ENCODE measurements at places on chromosomes 5 and 9.

DNA sequence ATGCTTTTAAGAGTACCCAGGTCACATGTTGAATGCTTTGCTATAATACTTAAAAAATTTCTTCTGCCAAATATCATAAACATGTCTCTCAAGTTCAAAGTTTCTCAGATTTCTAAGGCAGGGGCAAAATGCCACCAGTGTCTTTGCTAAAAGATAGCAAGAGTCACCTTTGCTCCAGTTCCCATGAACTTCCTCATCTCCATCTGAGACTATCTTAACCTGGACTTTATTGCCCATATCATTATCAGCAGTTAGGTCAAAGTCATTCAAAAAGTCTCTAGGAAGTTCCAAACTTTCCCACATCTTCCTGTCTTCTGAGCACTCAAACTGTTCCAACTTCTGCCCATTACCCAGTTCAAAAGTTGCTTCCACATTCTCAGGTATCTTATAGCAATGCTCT, 307.6 kb upstream of the TNC start:
- DNase-seq: no peak

DNA sequence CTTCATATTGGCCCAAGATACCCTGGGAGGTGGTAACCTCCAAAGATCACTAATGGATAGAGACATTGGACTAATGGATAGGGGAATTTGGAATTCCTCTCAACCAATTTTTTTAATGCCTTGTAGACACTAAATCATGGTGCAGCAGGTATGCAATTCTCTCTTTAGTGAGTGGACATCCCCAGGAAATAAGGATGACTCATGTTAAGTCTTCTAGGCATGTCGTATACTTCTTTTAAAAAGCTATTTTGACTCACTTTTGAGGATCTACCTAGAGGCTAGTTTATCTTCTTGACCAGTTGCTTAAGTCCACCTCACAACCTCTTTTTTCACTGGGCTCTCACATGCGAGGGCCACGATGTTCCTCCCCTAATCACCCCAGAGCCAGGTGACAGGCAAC, 211.6 kb upstream of the CDH12 start:
- no peak for DNase-seq

GRCh38 chr9:80605129-80605528, 1033.4 kb downstream of the TLE4 start:
- peak; percentile 29 for DNase-seq

GRCh38 chr5:10354048-10354872, 765 bp downstream of the MARCHF6 start:
- peak; percentile 34 for DNase-seq

DNA sequence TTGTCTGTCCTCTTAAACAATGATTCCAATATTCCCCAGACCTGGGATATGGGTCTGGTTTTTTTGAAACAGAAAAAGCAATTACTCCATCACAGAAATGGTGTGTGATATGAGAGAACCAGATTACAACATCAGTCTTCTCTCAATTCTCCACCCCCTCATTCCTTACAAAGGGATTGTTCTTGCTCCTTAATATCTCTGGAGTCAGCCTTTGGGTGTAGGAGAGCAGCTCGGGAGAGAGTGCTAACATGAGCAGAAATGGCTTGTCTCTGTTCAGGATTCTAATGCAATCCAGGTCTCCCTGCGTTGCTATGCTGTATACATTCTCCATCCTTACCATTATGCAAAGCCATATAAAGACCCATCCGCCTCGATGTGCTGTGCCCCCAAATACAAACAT, 32.7 kb downstream of the ZFAND5 start:
- no peak for DNase-seq

- no peak for DNase-seq
These were observed 49.3 kb downstream of the GADD45G start for GRCh38 chr9:89654025-89654662.

DNA sequence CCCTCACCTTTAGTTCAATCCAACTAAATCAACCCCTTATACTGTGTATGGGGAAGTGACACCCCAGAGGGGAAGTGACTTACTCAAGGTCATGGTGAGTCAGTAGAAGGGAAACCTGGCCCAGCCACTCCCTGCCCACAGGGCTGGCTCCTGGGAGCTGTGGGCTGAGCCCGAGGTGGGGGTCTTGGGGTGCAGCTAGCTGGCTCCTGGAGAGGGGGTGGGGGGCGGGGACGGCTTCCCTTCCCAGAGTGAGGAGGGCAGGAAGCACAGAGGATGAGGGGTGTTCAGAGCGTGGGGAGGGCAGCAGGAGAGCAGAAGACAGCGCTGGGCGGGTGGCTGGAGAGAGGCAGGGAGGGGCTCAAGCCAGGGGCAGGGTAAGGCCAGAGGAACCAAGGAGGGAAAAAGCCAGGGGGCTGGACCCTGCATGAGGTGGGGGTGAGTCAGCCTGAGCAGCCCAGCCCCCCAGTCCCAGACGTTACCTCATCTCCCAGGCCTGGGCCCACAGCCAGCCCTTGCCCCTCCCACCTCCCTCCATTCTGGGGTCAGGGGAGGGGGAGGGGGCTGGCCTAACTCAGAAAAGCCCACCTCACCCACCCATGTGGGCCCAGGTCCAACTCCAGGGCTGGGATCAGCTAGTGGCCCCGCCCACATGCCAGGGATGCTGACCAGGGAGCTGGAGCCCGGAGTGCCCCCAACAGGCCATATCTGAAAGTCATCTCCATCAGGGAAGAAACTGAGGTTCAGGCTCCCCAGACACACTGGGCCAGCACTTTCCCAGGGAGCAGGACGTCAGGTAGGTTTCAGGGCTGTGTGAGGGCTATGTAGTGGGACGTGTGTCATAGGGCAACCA, 2.8 kb downstream of the PDLIM7 start:
- DNase-seq: no peak

- DNase-seq: no peak
These were observed 53.5 kb downstream of the PHF2 start for GRCh38 chr9:93629920-93630319.

GRCh38 chr5:149145138-149145537, 3.8 kb downstream of the ABLIM3 start:
- no peak for DNase-seq

DNA sequence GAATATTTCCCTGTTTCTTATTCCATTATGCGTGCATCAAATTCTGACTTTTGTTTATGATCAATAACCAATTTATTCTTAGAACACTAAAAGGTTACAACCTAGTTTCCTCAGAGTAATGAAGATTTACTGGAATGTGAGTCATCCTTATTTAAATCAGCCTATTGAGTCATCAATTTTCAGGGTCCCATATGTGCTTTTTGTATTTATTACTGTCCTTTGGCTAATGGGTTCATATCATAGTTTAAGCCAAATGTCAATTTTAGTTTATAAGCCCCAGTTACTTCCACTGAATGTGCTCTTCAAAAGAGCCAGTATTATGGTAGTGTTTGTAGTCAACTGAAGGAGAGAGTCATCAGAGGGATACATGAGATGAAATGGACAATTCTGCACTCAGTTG, 359.2 kb downstream of the PRR16 start:
- DNase-seq: no peak

Data from NCI-H1105 (cell line).